ENCODE measurements at places on chromosomes 13 and 19.

DNA sequence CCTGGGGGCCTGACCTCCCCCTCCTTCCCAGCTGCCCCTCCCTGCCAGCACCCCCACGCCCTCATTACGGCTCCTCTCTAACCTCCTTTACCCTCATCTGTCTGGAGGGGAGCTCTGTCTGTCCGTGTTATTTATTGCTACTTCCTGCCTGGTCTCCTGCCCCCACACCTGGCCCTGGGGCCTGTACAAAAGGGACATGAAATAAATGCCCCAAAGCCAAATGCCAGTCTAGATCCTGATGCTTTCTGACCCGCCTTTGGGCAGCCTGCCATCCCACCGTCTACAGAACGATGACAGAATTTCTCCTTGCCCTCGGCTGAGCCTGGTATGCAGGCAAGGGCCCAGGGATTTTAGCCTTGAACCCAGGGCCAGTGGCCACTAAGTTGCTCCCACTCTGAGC is 15.4 kb upstream of the CD22 start:
- no peak for DNase-seq

- DNase-seq, result no peak
These were observed 54.5 kb upstream of the MTIF3 start for GRCh38 chr13:27504868-27505194.

- no peak for DNase-seq
These were observed 1592.1 kb downstream of the EFNB2 start for GRCh38 chr13:104943331-104943730.

- DNase-seq, result no peak
These were observed 73.0 kb upstream of the FAM216B start for GRCh38 chr13:42708391-42708790.

GRCh38 chr19:5155586-5156210 is 184.9 kb downstream of the PTPRS start:
- DNase-seq, result peak; percentile 15

DNA sequence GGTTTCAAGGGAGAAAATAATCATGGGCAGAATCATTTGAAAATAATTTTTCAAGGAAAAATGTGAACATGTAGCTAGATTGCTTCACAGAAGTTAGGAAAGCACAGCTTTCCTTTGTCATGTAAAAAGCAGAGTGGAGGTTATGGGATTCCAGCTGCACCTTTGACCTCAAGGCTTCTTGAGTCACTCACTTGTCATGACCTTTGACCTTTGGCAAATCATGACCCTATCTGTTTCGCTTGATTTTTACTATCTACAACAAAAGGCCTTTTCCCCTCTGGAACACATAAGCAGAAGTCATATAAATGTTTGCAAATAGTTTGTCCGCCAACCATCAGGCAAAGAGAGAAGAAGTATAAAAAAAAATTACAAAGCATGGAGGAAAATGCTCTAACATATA is 210.7 kb upstream of the MIR17HG start:
- DNase-seq, result no peak

DNA sequence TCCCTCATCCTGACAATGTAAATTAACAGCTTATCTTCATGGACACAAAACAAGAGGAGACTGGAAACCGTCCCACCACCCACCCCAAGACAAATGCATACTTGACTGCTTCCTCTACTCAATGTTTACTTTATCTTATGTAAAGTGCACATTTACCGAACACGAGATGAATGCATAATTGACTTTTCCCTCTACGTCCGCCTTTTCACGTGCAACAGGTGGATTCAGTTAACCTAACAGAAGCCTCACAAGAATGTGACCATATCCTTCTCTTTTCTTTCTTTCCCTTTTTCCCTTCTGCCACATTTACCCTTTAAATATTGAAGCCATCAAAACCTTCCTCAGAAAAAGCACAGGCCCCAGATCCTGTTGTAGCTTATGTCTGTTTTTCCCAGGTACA is 468.0 kb downstream of the UQCRFS1 start:
- no peak for DNase-seq

- no peak for DNase-seq
These were observed 37.3 kb upstream of the ALOX5AP start for GRCh38 chr13:30697996-30698401.

GRCh38 chr13:33434676-33435075 is 149.1 kb upstream of the STARD13 start:
- DNase-seq, result no peak

GRCh38 chr13:28485551-28485950 is 9.4 kb downstream of the FLT1 start:
- no peak for DNase-seq

- peak; percentile 95 for DNase-seq
These were observed at the start of gene ZNF784 for GRCh38 chr19:55624109-55625003. TSS of gene ZNF784 (minus strand) at chr19:55624566. CDS start at chr19:55624561, 5 bp downstream.

DNA sequence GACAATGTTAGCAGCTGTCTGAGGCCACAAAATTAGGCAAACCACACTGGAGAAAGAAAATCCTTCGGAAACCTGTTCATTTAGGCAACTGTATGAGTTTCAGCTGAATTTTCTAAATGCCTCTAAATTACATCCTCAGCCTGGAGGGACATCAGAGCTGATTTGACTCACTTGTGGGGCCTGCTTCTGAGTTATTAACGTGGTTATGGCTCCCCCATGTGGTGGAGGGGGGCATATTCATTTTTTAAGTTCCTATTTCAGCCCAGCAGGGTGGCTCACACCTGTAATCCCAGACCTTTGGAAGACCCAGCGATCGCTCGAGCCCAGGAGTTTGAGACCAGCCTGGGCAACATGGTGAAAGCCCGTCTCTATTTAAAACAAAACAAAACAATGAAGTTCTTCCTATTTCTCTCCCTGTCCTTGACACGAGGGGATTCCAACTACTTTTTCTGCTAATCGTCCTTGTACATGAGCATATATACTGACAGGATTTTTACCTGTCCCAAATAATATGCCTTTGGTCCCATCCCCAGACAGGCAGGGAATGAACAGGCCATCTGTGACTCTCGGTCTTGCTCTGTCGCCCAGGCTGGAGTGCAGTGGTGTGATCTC is 31.5 kb upstream of the HIF3A start:
- peak; percentile 71 for DNase-seq

DNA sequence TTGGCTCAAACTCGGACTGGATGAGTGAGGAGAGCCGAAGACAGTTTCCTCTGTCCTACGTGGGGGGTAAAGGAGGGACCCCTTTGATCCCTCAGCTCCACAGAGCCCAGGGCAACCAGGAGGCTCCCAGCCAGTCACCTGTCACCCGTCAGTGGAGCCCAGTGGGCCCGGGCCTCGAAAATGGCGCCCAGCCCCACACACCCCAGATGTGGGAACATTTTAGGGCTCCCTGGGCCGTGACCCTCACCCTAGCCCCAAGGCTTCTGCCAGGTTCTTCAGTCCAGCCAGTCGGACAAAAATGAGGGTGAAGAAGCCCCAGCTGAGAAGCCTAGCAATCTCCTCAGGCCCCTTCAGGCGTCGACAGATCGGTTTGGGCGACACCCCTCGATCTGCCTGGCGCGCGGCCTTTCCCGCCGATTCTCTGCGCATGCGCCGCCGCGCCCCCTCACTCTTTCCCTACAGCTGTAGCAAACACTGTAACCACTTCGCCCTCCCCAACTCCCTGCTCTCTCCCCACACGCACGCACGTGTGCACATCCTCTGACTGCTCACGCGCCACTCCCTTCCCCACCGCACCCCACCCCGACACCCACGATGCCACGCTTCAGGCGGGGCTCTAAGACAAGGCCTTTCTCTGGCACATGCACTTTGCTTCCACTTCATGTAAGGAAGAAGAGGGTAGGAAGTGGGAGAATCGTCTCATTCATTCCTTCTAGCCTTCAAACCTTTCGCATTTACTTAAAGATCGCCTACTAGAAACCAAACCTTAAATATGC is at the start of gene SLC6A16:
Gene SLC6A16, minus strand, starts transcription at position 391 of the 776 bp plus-strand sequence. CDS start 13,844 bp downstream, outside the sequence.
- no peak for DNase-seq

GRCh38 chr13:53041968-53042516 is 13.4 kb downstream of the OLFM4 start:
- DNase-seq, result no peak

- DNase-seq, result no peak
These were observed 12.2 kb upstream of the CCDC97 start for GRCh38 chr19:41297628-41298347.

GRCh38 chr13:113863524-113864272 is at the start of gene GAS6:
TSS of gene GAS6 (minus strand) at chr13:113864076. CDS start at chr13:113863920, 156 bp downstream.
- DNase-seq, result peak; percentile 82

- no peak for DNase-seq
These were observed 52.0 kb upstream of the GTF2F2 start for GRCh38 chr13:45068036-45069001.

DNA sequence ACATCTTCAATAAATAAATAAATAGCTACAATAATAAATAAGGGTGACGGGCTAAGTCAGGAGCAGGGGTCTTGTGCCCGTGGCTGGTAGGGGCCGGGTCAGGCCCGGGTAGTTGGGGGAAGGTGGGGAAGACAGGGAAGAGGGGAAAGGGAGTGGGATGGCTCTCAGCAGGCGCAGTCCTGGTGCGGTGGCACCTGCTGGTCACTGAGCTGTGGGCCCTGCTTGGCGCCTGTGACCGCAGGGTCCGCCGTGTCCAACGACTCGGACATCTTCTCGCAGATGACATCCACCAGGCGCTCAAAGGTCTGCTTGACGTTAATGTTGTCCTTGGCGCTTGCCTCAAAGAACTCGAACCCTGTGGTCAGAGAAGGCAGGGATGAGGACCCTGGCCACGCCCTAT is 4.3 kb downstream of the MPV17L2 start:
- DNase-seq, result no peak

GRCh38 chr13:62129000-62129551 is 713.4 kb upstream of the PCDH20 start:
- no peak for DNase-seq

GRCh38 chr13:35858665-35859064 is 272.5 kb downstream of the DCLK1 start:
- no peak for DNase-seq

- no peak for DNase-seq
These were observed 17.0 kb downstream of the KANK2 start for GRCh38 chr19:11180346-11180745.

DNA sequence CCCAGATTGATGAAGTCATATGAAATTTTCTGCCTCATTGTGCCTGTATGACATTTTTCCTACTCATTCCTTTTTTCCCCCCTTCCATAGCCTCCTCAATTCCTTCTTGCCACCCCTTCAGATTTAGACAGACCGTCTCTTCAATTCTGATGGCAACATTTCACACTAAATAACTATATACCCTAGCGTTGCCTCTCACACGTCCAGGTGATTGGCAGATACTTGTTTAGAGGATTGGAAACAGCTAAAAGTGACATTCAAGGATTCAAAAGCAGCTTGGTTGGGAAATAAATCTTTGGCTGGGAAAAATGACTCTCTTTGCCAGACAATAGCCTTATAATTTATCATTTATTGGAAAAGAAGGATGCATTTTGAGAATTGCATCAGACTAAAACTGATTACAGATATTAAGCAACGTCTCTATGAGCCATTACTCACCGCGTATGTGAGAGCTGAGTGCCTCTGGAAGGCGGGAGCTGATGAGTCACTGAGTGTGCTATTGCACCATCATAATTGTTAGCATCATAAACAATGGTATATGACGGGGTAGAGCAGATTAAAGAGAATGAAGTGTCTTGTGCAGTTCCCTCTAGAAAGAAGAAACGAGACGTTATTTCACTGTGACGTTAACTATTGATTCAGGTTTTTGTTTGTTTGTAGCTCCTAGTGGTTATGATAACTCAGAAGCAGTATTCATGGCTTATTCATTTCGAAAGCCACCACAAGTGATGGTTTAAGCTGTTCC is 61.1 kb upstream of the FAM216B start:
- DNase-seq, result no peak

GRCh38 chr13:33323801-33324510 is 38.4 kb upstream of the STARD13 start:
- DNase-seq, result no peak

GRCh38 chr19:11577451-11578257 is at the start of gene ACP5:
TSS of gene ACP5 (minus strand) at chr19:11577645. CDS start at chr19:11577317, 328 bp downstream.
- no peak for DNase-seq

GRCh38 chr13:32267836-32268439 is 47.2 kb downstream of the ZAR1L start:
- no peak for DNase-seq

GRCh38 chr13:76798037-76798436 is 88.2 kb downstream of the KCTD12 start:
- DNase-seq, result no peak

GRCh38 chr13:83352391-83352790 is 529.9 kb downstream of the SLITRK1 start:
- no peak for DNase-seq

DNA sequence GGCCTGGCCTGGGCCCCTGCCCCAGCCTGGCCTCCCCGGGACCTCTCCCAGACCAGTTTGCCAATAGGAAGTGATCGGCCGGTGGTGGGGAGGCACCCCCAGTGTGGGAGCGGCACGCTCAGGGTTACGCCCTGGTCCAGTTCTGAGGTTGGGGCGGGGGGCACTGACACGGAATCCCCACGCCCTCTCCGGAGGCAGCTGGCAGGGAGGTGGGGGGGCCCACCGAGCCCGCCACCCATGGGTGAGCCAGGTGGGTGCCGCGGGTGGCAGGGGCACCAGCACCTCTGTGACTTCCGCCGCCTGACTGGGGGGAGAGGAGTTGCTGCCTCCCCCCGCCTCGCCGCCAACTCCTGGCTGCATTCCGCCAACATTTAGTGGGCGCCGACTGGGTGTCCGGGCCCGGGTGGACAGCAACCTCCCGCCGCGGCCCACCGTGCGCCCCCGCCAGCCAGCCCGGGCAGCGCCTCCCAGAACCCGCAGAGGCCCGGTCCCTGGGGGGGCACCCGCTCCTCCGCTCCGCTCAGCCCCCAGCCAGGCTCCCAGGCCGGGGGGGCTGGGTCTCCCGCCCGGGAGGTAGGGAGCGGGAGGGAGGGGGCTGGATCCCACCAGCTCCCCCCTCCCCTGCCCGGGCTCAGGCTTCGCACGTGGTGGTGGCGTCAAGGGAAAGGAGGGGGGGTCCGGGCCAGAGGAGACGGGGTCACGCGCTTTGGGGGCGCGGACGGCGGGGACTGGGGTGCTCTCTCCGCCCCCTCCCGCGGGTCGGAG is 2.0 kb downstream of the ZBTB7A start:
- peak; percentile 80 for DNase-seq

DNA sequence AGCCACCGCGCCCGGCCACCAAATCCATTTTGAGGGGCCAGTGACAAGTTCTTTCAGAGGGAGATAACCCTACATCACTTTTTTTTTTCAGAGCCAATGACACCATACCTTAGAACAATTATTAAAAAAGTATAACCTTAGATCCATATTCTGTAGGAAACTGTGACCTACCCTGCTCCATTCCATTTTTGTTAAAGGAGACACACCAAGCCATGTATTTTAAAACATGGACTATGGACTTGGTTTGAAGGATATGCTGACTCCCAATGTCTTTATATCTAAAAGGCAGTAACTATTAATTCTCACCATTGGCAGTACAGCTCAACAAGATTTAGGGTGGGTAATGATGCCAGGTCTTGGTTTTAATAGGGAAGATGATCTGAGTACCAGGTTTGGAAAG is 1.1 kb downstream of the GSK3A start:
- no peak for DNase-seq

DNA sequence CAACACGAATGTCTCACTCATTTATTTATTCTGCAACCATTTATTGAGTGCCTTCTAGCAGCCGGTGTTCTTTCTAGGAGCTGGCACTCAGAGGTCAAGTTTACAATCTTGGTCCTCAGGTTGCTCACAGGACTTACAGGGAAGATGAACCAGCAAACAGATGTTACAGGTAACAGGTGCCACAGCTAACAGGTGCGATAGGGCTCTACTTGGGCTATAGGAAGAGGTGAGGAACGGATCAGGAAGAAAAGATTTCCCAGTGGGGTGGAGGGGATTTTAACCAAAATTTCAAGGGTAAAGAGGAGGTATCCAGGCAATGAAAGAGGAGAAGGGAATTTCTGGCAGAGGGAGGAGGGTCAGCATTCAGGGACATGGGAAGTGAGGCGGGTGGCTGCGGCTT is 87.3 kb upstream of the FARP1 start:
- DNase-seq, result no peak

GRCh38 chr13:59734393-59734792 is 429.3 kb downstream of the DIAPH3 start:
- no peak for DNase-seq
